Naive thymus-derived CD4-positive, alpha-beta T cell (primary cell): ENCODE measurements at places on chromosomes 7 and 10. TPM values are rescaled to one million over a fixed set of nuclear protein-coding genes. Genes with fewer than 3 reads are reported as not detected.

- DNase-seq, result no peak
These were observed 10.0 kb downstream of the TLX1 start for GRCh38 chr10:101140950-101141615.

Gene SLC13A4
- total RNA-seq, result not detected in 2 replicates

- no peak for DNase-seq
These were observed 80.3 kb downstream of the FOXL3 start for GRCh38 chr7:370259-370625.

DNA sequence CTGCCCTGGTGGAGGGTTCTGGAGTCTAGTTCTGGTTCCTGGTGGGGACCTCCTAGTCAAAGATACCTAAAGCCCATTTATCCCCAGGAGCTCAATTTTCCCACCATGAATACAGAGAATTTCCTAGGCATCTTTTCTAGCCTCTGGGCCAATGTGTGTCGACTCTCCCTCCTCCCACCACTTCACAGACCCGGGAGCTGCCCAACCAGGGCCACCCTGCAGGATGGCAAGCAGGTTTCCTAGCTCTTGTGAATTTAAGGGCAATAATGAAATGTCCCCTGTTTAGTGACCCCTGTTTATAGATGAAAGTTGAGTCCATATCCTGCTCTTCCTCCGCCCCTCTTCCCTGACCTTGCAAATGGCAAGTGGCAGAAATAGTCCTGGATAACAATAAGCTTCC is 9.4 kb downstream of the DLX5 start:
- DNase-seq, result no peak

- no peak for DNase-seq
These were observed 42.1 kb upstream of the INSIG1 start for GRCh38 chr7:155255621-155256020.

GRCh38 chr7:154304231-154304630 is 252.0 kb downstream of the DPP6 start:
- DNase-seq, result no peak

Gene EMX2
- total RNA-seq, result not detected

Gene HDAC9
- total RNA-seq, result 3.0 TPM

Gene TUBAL3
- not detected for total RNA-seq

Gene LSM5
- total RNA-seq, result 21.5 TPM

DNA sequence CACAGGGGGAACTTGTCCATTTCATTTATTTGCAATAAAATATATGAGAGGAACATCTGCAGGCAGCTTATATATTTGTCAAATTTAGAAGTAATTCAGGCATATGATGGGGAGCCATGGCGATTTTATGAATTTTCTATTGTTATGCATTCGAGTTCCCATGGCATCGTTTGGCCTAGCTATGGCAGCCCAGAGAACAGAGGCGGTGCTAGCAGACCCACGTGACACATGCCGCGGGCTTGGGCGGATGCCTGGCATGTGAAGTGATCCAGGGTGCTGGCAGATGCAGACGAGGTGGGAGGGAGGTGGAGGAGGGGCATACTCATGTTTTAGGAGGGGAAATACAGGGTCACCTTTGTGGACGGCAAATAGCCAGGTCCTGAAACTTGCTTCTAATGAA is 560.0 kb upstream of the GALNT17 start:
- no peak for DNase-seq

DNA sequence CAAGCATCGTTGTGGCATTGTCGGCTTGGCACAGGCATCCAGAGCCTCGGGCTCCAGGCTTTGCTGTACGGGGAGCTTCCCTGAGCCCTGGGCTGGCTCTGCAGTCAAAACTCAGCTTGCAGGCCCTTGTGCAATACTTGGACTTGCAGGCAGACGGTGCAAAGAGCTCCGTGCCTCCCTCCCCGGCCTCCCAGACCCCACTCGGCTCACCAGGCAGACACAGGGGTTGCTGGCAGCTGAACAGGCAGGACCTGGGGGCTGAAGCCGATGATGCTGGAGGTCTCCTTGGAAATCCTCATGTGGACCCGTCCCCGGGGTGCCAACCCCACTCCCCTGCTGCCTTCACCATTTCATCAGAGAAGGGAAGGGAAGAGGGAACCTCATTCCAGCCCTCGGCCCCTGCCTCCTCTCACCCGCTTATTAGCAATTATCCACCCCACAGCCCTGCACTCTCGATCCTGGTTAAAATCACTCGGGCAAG is 59.6 kb upstream of the GNA12 start:
- DNase-seq, result no peak

Gene PRLHR
- not detected for total RNA-seq
